ENCODE measurements at places on chromosomes 2 and 18.

- DNase-seq, result no peak
These were observed 167.8 kb downstream of the ACOXL start for GRCh38 chr2:110900191-110900590.

DNA sequence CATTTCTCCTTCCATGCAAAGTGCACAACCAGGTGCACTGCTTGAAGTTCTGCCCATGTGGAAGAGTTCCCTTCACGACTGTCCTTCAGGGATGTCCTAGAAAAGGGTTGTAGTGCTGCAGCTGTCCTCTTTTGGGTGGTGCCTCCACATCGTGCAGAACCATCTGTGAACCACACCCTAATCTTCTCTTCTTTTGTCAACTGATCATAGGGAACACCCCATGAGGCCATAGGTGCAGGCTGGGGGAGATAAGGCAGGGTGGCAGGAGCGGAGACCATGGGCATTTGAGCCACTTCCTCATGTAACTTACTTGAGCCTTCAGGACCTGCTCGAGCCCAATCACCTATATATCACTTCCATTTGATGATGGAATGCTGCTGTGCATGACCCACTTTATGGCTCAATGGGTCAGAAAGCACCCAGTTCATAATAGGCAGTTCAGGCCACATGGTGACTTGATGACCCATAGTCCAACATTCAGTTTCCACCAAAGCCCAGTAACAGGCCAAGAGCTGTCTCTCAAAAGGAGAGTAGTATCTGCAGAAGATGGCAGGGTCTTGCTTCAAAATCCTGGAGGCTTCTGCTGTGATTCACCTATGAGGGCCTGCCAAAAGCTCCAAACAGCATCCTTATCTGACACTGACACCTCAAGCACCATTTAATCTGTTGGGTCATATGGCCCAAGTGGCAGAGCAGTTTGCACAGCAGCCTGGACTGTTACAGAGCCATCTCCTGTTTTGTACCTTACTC is 84.7 kb upstream of the CYRIA start:
- no peak for DNase-seq

- DNase-seq, result no peak
These were observed 327.5 kb upstream of the ZNF521 start for GRCh38 chr18:25679491-25679890.

DNA sequence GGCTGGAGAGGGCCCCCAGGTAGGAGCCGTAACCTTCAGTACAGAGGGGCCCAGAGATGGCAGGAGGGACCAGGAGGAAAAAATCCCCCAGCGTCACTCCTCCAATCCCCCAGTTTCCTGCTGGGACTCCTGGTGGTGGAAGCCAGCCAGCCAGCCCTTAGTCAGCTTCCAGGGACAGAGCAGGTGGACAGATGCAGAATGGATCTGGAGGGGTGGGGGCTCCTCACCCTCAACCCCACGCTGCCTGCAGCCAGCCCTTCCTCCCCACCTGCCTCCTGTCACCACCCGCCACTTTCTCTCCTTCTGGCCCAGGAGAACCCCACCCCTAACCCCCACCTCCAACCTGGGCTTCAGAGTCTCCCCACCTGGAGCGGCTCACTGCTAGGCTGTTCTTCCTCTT is 21.1 kb downstream of the EMX1 start:
- DNase-seq, result no peak

- DNase-seq, result no peak
These were observed 539 bp downstream of the CYP27A1 start for GRCh38 chr2:218782528-218782844.

DNA sequence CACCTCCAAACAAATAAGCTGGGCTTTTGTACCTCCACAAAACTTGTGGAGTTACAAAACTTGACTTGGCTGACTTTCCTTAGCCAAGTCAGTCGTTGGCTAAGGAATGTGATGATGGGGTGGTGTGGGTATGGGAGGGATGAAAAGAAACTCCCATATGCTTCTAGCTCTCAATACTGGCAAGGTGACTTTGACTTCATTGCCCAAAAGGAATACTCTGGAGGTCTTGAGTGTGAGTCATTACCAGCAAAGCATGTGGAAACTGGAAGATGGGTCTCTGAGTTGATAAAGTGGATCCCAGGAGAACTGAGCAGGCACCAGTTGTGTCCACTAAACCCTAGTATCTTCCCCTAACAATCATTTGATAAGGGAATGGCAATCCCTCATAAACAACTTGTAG is 226.7 kb downstream of the GULP1 start:
- DNase-seq, result no peak

DNA sequence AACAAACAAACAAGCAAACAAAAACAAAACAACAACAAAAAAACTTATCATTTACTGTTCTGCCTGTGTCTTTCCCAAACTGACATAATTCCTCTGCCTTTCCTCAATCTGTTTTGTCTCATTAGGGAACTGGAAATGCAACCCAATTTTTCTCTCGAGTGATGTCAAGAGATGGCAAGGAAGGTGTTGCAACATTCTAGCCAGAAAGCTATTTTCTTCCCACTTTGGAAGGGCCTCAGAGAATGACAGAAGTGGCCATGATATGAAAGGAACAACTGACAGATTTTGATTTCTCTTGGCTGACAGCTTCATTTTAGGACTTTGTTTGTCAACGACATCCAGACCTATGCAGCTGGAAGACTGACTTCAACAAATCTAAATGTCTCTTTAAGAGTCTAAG is 24.7 kb downstream of the RND3 start:
- no peak for DNase-seq

DNA sequence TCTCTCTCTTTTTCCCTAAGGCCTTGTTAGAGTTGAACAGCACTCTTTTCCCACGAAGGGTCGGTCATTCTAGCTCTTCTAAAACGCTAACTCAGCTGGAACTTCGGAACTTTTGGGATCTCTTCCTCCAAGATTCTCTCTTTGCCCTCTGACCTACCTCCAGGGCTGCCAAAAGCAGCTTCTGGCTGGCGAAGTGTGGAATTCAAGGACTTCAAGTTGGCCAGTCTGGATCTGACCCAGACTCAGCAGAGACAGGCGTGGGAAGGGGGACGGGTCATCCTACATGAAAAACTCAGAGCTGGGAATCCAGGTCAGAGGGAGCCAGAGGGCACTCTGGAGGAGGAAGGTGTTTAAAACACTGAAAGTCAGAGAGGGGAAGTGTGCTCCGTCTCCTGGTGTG is 305.5 kb upstream of the HDAC4 start:
- DNase-seq, result no peak

DNA sequence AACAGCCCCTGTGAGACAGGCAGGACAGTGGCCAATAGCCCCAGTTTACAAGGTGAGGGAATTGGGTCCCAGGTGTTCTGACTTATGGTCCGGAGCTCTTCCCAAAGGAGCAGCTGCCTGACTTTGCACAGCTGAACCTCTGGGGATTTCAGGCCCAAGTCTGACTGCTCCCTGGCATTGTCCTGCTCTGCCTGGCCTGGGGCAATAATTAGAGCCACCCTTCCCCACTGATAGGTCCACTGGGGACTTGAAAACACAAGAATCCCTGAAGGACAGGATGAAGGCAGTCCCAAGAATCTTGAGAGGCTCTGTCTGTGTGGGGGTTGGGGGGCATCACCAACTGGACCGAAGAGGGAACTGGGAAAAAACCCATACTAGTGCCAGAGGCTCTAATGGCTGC is 3.7 kb upstream of the FEV start:
- DNase-seq, result no peak

- no peak for DNase-seq
These were observed 76.0 kb upstream of the PELI1 start for GRCh38 chr2:64220265-64220664.

GRCh38 chr2:68926796-68927195 is 25.9 kb downstream of the GKN2 start:
- DNase-seq, result no peak

GRCh38 chr2:10286216-10287037 is 16.3 kb upstream of the HPCAL1 start:
- no peak for DNase-seq

DNA sequence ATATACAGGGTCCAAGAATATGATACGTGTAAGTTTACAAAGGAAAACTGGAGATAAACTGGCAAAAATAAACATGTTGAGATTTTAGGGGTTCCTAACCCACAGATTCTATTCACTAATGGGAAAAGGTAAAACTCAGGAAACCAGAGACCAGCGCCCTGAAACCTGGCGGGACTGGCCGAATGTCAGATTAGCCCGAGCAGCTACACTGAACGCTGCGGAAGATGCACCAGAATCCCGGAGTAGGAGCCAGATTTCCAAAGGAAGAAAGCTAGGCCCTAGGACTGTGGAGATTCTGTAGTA is 679 bp upstream of the WDR75 start:
- DNase-seq, result no peak

DNA sequence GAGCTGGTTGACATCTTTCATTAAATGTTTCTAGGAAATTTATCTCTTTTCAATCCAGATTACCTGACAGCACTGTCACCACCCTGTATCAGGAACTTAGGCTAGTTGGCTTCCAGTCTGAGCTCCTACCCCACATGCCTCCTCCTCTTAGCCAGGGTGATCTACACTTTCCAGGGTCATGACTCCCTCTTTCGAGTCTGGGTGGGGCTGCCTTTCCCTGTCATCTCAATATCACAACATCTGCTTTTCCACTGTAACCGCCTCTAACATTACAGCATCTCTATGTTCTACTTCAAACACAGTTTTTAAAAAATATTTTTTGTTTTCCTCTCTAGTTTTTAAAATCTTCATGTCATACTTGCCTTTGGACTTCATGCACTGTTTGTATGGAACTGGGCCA is 129.2 kb downstream of the RBMS1 start:
- DNase-seq, result no peak

DNA sequence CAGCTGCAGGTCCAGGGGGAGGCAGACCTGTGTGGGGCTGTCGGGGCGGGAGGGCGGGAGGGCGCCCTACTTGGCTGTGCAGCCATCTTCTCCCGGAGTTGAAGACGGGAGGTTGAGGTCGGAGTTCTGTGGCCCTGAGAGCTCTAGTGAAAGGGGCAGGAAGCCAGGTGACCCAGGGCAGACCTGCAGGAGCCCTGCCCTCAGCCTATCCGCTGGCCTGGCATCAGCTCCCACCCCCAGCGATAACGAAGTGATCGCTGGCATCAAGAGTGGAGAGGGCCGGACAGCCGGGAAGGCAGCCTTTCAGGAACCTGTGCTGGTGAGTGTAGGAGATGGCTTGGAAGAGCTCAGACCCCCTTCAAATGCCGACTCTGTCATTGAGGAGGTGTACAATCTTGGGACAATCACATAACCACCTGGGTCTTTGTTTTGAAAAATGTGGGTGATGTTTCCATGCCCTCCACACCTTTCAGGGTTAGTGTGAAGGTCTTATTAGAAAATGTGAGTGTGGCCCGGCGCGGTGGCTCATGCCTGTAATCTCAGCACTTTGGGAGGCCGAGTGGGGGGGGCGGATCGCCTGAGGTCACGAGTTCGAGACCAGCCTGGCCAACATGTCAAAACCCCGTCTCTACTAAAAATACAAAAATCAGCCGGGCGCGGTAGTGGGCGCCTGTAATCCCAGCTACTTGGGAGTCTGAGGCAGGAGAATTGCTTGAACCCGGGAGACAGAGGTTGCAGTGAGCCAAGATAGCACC is 1.3 kb downstream of the ARHGEF4 start:
- no peak for DNase-seq

GRCh38 chr2:46510598-46511177 is 31.3 kb downstream of the TMEM247 start:
- no peak for DNase-seq

DNA sequence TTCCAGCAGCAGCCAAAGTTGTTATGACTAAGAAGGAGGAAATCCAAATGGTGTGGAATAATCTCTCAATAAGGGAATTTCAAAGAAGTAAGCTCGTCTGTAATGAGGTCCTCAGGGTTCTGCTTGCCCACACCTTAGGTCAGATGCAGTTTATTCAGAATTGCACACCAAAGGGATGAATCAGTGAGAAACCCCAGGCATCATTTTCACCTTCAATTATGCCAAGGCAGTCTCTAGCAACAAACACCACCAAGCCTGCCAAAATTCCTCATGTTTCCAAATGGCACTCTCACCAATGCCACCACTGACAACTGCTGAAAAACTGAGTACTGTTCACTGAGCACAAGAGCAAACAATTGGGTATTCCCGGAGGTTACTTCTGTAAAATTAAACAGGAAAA is 43.6 kb downstream of the KCNG3 start:
- DNase-seq, result no peak

GRCh38 chr2:41993435-41993925 is 54.3 kb upstream of the PKDCC start:
- DNase-seq, result no peak

DNA sequence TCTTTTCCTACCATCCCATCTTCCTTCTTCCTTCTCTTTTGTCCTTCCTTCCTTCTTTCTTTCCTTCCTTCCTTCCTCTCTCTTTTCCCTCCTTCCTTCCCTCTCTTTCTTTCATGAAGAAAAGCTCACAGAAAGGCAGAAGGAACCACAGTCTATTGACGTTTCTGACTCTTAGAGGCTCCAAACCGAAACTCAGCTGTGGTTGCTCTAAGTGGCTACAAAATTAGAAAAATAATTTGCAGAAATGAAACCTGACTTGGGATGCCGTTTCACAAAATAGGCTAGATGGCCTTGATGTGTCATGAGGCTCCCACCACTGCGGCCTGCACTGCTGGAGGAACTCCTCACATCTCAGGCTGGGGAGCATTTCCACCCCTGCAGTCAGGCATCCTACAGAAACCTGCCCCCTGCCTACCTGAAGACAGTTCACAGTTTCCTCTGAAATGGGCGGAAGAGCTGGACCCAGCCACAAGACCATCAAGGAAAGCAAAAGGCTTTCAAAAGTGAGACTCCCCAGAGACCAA is 165.6 kb downstream of the SMAD7 start:
- DNase-seq, result no peak

DNA sequence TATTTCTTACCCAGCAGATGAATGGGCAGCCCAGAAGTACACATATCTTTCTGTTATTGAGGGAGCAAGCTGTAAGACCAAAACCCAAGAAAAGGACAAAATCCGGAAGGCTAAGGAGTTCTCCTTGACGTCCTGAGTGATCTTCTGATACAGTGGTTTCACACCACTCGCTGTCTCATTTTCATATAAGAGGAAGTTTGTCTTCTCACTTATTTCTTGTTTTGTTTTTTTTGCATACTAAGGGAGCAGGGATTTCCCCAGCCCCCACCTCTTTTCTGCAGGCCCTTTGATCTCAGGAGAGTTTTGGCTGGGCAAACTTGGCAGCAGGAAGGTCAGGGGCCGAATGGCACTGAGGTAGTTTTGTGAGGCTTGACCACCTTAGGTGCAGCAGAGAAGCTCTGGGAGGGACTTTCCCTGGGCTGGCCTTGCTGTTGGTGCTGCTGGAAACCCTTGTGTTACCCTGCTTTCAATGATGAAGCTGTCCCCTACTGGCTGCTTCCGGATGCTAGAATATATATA is 13.3 kb downstream of the CHRNA1 start:
- no peak for DNase-seq

GRCh38 chr2:237892984-237893595 is 33.7 kb downstream of the RAMP1 start:
- DNase-seq, result no peak

DNA sequence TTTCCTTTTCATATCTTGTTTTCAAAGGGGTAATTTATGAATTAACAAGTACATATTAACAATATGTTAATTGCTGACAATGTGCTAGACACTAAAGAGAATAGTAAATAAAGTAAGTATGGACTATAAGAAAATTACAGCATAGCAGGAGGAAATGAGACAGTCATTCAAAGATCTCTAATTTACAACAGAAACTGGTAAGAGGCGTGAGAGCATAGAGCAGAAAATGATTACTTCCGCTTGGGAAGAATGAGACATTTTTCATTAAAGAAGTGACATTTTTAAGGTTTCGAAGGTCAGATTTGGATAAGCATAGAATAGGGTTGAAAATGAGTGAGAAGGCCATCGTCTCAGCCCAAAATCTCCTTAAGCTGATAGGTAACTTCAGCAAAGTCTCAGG is 184.4 kb upstream of the SESTD1 start:
- no peak for DNase-seq
